ENCODE measurements at places on chromosomes 11 and 22.

DNA sequence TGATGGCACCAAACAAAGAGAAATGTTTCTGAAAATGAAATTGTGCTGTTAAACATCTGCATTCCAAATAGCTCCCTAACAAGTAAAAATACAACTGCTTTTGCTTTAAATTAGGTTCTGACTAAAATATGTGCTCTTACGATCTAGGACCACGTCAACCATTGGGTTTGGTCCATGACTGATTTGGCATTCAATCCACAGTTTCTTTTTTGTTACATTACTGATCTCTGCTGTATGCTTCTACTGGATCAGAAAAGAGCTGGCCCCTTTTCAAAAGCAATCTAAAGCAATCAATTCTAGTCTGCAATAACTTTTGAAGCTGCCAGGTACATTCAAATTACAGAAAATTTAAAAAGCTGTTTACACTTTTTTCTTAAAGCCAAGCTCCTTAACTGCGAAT, 1047.1 kb upstream of the CCDC90B start:
- no peak for DNase-seq

DNA sequence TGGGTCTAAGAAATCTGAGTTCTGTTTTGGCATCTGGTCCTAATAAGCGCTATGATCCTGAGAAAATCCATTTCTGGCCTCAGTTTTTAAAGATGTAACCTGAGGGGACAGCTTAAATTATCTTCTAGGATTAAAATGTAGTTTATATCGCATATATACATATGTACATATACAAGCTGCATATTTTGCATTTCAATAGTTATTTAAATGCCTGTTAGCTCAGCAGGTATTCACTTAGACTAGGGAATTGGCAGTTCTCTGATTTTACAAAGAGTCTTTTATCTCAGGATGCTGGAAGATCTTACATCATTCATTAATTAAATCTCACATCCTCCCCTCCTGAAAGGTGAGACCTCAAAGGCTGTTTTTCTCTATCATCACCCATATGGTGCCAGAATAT, 1232.8 kb downstream of the LRRC4C start:
- DNase-seq: no peak

- DNase-seq: no peak
These were observed 12.2 kb downstream of the POLDIP3 start for GRCh38 chr22:42602470-42602869.

- DNase-seq: no peak
These were observed 698.1 kb downstream of the NTM start for GRCh38 chr11:132068556-132068955.
